ENCODE measurements at places on chromosomes 2 and 18.

- no peak for DNase-seq
Observed at GRCh38 chr2:168044176-168044575, 203.2 kb downstream of the STK39 start.

- no peak for DNase-seq
Observed at GRCh38 chr2:80377071-80377470, 72.5 kb upstream of the LRRTM1 start.

- DNase-seq = peak; percentile 31
Observed at GRCh38 chr2:241560883-241561474, 2.4 kb downstream of the BOK start.

GRCh38 chr2:11254100-11254536 is 90.3 kb downstream of the ROCK2 start:
- DNase-seq = no peak

GRCh38 chr2:47676261-47676926 is 106.6 kb upstream of the MSH6 start:
- DNase-seq = no peak

- DNase-seq = no peak
Observed at GRCh38 chr2:51624995-51625394, 593.1 kb upstream of the NRXN1 start.

DNA sequence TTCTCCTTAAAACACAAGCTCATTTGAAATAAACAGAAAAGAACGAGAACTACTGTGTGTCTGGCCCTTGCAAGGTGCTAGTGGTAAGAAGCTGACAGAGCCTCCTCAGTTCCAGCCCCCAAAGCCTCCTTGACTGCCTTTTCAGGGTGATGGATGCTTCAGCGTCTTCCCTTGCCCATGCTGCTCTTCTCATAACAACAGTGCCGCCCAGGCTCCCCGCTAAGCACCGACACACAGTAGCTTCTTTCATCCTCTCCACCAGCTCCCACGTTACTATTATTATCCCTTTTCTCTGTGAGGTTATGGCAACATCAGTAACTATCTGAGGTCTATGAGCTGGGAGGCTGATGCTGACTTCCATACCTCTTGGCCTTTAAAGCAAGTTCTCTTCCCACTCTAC is 418.6 kb downstream of the TSN start:
- no peak for DNase-seq

DNA sequence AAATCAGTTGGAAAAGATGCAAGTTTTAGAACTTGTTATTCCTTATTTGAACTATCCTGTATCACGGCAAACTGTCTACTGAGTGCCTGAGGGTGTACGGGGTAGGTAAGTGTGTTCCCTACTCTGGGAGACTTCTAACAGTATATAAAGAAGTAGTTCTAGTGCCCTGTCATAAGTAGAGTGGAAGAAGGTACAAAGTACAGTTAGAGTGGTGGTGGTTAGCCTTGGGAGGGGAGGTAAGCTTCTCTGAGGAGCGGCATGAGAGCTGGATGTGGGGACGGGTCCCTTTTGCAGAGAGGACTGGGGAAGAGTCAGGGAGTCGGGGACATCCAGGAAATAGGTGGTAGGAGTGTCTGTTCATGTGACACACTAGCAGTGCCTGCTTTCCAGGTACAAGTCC is 48.5 kb downstream of the DGKD start:
- DNase-seq = no peak

- DNase-seq = no peak
Observed at GRCh38 chr2:199926806-199927205, 15.7 kb downstream of the C2orf69 start.

- no peak for DNase-seq
Observed at GRCh38 chr2:219631406-219631891, 4.0 kb downstream of the SLC4A3 start.

GRCh38 chr2:165248238-165248637 is 9.0 kb downstream of the SCN2A start:
- no peak for DNase-seq

GRCh38 chr2:169823996-169824372 is 721 bp downstream of the METTL5 start:
- DNase-seq = no peak

DNA sequence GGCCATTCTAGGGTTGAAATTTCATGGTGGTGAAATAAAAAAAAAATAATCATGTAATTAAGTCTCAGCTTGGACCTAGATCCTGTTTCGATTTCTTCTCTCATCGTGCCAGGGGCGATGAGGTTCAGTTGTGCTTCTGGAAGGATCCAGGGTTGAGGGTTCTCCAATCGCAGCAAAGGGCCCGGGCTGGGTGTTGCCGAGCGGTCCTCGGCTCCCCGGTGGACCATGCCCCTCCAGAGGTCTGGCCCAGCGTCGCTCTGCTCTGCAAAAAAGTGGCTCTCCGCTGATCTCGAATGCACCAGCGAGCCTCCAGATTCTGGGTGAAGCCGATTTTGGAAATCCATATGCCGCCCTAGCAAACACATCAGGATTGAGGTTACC is 39.0 kb downstream of the EN1 start:
- DNase-seq = no peak

DNA sequence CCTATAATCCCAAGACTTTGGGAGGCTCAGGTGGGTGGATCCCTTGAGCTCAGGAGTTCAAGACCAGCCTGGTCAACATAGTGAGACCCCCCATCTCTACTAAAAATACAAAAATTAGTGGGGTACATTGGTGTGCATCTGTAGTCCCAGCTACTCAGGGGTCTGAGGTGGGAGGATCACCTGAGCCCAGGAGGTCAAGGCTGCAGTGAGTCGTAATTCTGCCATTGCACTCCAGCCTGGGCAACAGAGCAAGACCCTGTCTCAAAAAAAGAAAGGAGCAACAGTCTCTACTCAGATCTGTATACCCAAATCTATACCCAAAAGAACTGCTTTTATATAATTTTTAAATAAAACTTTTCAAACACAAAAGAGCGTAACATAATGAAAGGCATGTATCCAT is 5.5 kb upstream of the HSBP1L1 start:
- DNase-seq = no peak

GRCh38 chr2:12883906-12884305 is 167.2 kb downstream of the TRIB2 start:
- DNase-seq = no peak

GRCh38 chr2:181005809-181006208 is 25.4 kb downstream of the UBE2E3 start:
- DNase-seq = no peak

- no peak for DNase-seq
Observed at GRCh38 chr18:27135504-27136207, 49.5 kb downstream of the CHST9 start.

DNA sequence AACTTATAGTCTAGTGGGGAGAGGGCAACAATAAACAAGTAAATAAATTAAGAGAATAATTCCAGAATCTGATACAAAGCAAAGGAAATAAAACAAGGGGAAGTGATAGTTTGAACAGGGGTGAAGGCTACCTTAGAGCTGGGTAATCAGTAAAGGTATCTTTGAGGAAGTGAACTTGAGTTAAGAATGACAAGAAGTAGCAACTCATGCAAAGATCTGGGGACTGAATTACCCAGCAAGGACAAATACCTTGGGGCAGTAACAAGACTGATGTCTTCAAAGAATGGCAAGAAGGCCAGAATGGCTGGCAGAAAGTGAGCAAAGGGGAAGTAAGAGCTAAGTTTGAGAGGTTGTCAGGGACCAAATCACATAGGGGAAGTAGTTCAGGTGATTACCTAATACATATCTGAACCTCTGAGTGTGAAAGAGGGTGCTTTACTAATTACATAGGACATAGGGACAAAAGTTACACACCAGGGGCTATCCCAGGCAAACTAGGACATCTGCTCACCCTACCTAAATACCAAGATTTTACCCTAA is 244.6 kb upstream of the HNRNPA3 start:
- no peak for DNase-seq

DNA sequence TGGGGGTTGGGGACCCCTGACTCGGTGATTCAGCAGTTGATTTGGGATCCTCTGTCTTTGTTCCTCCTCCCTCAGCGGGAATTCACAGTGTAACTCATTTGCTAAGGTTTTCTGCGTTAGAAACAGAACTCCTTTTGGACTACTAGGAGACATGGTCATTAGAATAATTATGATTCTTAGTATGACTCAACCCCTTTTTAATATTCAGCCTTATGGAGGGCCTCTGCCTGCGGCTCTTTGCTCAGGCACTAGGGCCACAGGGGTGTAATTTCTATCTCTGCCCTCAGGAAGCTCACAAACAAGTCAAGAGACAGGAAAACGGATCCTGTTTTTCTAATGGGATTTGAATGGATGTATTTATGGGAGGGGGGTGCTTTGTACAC is 117.4 kb downstream of the SPTBN1 start:
- DNase-seq = no peak

- no peak for DNase-seq
Observed at GRCh38 chr2:138209009-138209408, 244.7 kb downstream of the HNMT start.

DNA sequence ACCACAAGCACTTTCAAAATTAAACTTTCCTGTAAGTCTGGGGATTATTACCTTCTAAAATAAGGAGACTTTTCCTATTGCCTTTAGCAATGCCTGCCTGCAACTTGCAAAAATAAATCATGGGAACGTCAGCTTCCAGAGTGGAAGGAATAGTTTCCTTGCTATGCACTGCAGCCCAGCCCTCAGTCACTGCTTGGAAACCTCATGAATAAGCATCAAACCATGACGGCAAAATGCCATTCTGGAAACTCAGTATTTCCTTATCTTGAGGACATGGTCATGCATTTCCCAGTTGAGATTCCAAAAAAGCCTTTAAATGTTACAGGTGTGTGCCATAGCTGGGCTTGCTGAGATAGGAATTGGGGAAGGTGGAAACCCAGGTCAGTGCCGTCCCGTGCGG is 84.2 kb upstream of the OTOS start:
- DNase-seq = no peak

DNA sequence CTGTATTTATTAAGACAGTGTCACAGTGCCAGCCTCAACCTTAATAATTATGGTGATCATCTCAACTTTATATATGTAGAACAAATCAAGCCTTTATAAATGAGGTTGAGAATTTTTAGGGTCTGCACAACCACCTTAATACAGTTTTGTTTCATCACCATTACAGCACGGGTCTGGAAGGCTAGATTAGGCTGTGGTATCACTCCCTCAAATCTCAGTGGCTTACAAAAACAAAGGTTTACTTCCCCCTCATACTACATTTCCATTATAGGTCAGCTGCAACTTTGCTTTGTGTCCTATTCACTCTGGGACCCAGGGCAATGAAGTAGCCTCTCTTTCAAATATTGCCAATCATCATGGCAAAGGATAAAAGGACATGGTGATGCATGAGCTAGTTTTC is 23.3 kb upstream of the USP14 start:
- DNase-seq = no peak

DNA sequence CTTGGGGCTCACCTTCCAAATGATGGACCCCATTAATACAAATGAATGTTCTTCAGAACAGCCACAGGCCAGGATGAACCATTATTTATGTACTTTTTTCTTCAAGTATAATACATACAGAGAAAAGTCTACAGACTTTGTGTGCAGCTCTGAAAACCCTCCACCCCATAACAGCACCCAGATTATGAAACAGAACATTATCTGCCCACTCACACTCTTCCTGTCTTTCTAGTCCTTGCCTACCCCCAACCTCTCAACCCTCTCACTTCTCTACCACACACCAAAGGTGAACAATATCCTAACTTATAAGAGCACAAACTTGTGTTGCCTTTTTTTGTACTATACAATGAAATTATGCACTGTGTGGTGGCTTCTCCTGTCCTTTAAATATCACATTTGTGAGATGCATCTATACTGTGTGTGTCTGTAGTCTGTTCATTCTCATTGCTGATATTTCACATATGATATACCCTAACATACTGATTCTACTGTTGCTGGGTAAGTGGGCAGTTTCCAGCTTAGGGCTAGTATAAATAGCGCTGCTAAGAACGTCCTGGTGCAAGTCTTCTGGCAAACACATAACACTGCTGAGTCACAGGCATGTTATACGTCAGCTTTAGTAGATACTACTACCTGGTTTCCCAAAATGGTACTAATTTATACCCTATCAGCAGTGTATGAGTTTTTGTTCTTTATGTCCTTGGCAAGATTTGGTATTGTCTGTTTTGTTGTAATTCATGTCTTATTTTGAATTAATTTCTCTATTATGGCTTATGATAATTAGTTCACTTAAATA is 1.0 kb upstream of the NPHP1 start:
- no peak for DNase-seq

GRCh38 chr2:208329485-208329884 is 63.4 kb downstream of the PIKFYVE start:
- no peak for DNase-seq

DNA sequence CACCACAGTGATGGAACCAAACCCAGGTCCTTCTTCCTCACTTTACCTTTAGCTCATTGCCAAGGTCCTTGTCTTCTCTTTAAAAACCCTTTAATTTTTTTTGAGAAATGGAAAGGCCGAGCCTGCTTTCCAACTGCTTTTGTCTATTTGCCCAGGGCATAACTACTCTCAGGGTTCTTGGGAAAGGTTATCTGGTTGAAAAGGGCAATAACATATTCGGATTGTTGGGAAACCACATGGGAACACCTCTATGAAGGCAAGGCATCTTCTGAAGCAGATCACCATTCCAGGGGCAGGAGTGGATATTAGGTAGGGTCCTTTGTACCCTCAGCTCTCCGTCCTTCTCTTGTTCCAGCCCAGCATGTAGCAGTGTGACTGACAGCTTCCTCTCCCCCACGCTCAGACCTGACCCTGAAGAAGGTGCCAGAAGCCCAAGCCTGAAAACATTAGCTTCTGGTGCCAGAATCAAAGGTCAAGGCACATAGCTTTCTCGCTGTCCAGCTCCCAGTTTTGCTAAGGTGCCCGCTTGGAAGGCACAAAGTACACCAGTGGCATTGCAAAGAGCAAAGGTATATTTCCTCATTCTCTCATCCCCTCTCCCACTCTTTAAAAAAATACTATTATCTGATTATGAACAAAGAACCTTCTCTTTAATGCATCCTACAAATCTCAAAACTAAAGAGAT is 123.2 kb upstream of the LINC00305 start:
- DNase-seq = no peak

GRCh38 chr2:218230882-218231281 is 13.9 kb downstream of the ARPC2 start:
- no peak for DNase-seq

DNA sequence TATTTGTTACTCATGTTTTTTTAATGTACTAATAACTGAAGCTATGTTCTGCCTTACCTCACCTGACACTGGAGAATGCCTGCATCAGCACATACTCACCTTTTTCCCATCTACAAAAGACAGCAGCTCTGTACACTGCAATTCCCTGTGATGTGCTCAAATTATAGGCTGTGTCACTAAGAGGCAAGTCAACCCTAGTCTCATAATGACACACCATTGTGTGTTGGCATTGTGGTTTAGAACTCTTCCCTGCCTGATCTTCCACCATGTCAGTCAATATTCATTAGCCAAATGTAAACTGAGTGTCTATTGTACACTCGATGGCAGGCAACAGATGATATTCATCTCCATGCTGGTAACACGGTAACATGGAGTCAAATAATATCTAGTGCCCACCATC is 332.1 kb upstream of the TCF4 start:
- DNase-seq = no peak

- no peak for DNase-seq
Observed at GRCh38 chr2:51723691-51724090, 691.8 kb upstream of the NRXN1 start.

GRCh38 chr2:39484620-39485495 is 47.8 kb upstream of the MAP4K3 start:
- no peak for DNase-seq

GRCh38 chr2:68126561-68126960 is 31.1 kb upstream of the PNO1 start:
- DNase-seq = no peak
